Kidney tubule cell (primary cell): ENCODE measurements at places on chromosomes 5 and 9.

GRCh38 chr9:121464968-121465367, 34.7 kb downstream of the GGTA1 start:
- DNase-seq: no peak

DNA sequence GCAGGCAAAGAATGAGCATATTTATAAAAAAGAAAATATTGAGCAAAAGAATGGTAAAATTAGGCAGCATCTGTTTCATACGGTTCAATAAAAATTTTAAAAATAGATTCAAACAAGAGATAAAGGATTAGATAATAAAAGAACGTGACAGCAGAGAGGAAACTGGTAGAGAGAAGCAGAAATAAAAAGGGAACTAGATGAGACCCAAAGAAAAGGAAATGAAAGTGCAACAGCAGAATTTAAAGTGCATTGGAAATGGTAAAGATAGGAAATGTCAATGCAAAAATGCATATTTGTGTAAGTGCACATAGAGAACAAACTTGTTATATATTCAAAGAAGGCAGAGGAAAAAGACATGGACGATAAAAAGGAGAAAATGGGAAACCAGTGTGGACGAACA, 70.2 kb downstream of the SUSD1 start:
- no peak for DNase-seq

GRCh38 chr5:15135661-15136060, 264.1 kb upstream of the ANKH start:
- DNase-seq: no peak

DNA sequence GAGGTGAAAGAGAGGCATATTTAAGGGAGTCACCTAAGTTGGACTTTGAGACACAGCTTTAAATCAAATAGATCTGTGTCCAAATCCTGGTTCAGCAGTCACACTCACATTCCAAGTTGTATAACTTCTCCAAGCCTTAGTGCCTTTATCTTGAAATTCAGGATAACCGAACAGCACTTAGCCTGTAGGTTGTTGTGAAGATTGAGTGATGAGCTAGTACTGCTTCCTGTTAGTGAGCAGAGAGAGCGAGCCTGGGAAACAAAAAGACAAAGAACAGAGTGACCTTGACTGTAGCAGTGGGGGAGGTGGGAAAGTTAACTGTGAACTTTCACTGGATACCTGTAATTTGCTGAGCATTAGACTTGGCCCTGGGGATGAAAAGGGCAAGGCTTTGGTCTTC, 22.4 kb downstream of the MAML1 start:
- no peak for DNase-seq

- DNase-seq: peak; percentile 90
Observed at GRCh38 chr9:116687074-116687753, at the start of gene TRIM32. TRIM32 (plus strand) TSS chr9:116687305; CDS start chr9:116697743, 10,438 bp downstream.

- DNase-seq: no peak
Observed at GRCh38 chr9:75101004-75101588, 12.8 kb downstream of the OSTF1 start.

DNA sequence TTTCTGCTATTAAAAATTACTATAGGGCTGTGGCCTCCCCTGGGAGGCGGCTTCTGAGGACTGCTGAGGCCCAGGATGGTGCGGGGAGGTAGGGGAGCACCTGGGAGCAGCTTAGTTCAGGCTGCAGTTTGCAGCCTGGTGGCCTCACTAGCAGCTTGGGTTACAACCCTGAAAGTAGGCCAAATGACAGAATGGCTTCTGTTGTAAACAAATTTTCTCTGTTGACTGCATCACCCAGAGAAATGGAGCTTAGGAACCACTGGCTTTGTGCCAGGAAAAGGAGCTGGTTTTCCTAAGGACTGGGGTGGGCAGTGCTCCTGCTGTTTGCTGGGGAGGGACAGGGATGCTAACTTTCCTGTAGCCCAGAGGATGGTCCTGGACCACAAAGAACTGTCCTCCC, 130.3 kb downstream of the ENTREP1 start:
- DNase-seq: no peak

DNA sequence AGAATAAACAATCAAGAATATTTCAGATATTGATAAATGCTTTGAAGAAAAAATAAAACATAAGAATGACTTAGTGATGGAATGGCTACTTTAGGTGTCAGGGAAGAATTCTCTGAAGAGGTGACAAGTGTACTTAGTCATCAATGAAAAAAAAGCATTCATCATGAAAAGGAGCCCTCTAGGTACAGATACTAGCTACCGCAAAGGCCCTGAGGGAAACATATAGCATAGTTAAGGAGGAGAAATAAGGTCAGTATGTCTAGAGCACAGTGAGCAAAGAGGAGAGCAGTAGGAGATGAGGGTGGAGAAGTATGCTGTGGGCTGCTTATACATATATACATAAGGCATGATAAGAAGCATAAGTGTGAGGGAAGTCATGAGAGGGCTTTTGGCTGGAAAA, 41.8 kb downstream of the CSF2 start:
- no peak for DNase-seq

DNA sequence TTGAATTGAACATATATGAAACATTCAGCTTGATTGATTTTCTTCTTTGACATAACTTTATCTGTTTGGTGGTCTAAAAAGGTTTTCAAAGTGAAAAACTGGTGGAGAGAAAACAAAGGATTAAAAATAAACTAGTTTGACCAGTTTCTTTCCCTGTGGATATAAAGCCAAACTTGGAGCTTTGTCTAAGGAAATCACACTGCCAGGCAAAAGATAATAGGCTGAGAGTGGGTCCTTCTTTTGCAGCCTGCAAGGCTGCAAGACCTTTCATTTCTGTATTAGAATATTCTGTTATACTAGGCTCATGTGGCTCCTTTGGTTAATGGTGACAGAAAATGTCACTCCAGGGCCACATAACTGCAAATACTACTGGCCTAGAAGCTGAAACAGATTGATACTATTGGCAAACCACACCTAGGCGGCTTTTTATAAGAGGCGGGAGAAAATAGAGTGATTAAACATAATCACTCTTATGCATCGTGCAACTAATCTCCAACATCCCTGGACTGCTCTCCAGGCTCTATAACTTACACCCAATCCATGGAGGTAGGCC, 129.1 kb upstream of the ZNF462 start:
- DNase-seq: no peak

- DNase-seq: no peak
Observed at GRCh38 chr5:31049461-31049860, 144.0 kb upstream of the CDH6 start.

GRCh38 chr9:36161187-36161586, 8.0 kb upstream of the CCIN start:
- DNase-seq: no peak

- DNase-seq: no peak
Observed at GRCh38 chr5:132639706-132640130, 18.3 kb upstream of the IL13 start.

DNA sequence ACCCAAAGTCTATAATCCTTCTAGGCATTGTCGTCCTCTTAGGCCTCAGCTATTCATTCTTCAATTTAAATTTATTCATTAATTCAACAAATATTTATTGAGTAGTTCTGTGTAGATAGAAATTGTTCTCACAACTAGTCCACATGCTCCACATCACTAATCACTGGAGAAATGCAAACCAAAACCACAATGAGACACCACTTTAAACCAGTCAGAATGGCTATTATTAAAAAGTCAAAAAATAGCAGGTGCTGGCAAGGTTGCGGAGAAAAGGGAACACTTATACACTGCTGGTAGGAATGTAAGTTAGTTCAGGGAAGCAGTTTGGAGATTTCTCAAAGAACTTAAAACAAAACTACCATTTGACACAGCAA, 51.1 kb upstream of the TNFSF15 start:
- DNase-seq: peak; percentile 6

DNA sequence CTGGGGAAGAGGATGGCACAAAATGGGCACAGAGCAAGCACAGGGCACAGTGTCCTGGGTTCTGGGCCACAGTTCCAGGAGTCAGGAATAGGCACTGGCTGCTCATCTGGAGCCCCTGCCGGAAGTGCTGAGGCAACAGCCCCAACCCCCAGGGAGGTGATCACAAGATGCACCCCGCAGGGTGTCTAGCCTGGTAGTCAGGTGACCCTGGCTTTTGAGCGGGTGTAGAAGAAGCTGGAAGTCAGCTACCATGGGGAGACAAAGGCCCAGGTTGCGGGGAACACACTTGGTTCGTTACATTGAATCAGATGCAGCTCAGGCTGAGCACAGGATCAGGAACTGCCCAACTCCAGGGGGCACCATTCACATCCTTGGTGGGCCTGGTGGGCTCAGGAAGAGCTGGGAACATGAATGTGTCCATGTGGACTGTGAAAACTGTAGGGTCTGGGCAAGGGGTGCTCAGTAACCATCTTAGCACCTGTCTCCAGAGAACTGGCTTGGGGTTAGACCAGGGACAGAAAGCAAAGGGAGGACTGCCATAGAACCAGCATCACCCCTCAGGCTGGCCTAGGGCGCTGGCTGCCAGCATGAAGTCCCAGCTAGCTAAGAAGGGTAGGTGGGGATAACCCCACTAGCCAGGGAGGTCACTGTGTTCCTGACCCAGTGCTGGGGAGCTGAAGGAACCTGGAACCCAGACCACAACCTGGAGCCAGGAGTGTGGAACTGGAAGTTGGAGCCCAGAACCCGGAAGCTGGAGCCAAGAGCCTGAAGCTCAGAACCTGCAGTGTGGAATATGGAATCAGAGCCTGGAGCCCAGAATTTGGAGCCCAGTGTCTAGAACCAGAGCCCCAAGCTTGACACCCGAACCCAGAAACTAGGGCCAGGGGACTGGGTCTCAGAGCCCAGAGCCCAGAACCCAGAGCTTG, 6.1 kb upstream of the SLC34A1 start:
- no peak for DNase-seq

- peak; percentile 74 for DNase-seq
Observed at GRCh38 chr9:132877824-132878694, at the start of gene AK8. AK8 (minus strand) TSS chr9:132878284; CDS start chr9:132878255, 29 bp downstream.

GRCh38 chr5:133052317-133053175, 733 bp downstream of the HSPA4 start:
- peak; percentile 67 for DNase-seq

GRCh38 chr5:172166030-172166826, 21.8 kb downstream of the STK10 start:
- DNase-seq: no peak

DNA sequence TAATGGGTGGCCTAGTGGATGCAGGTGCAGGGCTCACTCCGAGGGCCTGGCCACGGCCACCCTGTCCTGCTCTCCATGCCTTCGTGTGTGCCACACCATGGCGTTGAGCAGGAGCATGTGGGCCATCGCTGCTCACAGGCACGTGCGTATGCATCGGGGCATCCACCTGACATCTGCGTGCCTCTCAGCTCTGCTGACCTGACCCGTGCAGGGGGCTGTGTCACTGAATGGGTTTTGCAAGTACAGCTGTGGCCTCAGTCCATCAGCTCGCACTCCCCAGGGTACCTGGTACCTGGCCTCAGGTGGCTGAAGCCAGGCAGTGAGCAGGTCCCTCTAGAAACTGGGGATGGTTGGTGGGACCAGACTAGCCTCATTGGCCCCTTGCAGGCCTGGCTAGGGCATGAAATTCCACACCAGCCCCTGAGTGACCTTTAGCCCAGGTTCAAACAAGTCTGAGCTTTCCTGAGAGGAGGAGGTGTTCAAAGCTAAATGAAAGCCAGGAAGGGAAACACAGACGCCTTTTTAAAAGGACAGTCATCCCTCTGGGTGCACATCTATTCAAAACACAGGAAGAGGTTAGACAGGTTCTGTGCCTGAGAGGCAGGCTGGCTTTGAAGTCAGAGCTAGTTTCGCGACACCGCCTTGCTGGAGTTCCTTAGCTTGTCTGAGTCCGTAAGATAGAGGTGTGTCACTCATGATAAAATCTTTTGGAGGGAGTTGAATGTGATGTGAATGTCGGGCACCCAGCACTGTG, 74.0 kb downstream of the MACROH2A1 start:
- DNase-seq: no peak

GRCh38 chr5:108862211-108862610, 114.5 kb downstream of the FER start:
- no peak for DNase-seq

GRCh38 chr5:153991168-153991567, 47.5 kb downstream of the FAM114A2 start:
- DNase-seq: no peak

DNA sequence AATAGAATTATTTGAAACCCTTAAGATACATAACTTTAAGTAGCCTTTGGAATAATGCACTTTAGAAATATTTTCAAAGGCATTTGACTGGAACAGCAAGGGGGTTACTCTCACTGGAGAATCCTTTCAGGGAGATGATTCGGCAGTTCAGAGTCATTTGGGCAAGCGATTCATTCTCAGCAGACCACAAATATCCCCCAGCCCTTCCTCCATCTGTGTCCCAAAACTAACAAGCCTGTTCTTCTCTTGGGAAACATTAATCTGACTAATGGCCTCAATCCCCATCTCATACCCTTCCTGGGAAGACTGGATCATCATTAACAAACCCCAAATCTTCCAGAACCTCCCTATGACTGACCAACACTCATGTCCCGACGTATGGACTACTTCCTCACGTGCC, 65.8 kb upstream of the S1PR3 start:
- no peak for DNase-seq

DNA sequence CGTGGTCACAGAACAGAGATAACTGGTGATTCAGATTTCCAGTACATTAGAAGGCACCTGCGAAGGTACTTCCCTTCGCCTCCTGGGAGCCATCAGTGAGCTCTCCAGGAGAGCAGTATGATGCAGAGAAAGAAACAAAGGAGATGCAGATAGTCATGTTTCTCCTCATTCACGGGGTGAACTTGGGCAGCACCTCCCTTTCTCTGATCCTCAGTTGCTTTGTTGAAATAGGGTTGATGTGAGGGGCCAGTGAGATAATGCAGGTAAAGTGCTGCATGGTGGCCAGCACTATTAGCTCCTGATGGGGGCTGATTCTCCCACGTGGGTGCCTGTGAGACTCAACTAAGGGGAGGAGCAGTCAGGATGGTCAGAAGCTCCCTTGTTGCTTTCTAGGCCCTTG, 46.6 kb upstream of the ZNF169 start:
- DNase-seq: no peak

DNA sequence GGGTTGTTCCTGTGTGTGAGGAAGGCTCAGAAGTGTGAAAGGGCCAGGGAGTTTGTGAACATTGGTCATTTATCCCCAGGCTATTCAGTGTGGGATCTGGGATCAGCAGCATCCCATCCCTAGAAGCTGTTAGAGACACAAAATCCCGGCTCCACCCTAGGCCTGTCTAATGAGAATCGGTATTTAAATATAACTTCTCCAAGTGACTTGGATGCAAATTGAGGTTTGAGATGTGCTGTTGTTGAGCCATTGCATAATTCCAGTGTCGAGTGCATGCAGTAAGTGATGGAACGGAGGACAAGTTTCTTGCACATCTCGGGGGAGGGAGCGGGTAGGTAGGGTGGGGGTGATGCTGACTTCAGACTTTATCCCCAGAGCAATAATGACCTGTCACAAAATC, 138.3 kb downstream of the FBXL7 start:
- no peak for DNase-seq

DNA sequence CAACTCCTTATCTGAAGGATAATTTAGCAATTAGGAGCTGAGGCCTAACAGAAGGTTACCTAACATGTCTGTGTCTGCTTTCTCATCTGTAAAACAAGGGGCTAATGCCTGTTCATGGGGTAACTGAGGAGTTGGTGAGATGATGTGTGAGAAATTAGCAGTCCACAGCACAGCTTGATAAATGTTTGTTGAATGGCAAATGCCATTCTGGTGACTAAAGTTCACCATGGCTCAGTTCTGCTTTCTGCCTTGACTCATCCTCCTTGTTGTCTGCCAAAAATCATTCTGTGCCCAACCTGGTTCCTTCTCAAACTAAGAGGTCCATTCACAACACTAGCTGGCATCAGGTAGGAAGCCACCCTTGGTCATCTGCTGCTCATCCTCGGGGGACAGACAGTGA, 552.0 kb upstream of the KLF4 start:
- peak; percentile 93 for DNase-seq
